ENCODE measurements at places on chromosomes 6 and 20.
A peak's percentile ranks its signal among the peaks of the same experiment; 100 is the strongest.

- no peak for DNase-seq
Observed at GRCh38 chr6:107977283-107977682, 19.3 kb upstream of the SEC63 start.

DNA sequence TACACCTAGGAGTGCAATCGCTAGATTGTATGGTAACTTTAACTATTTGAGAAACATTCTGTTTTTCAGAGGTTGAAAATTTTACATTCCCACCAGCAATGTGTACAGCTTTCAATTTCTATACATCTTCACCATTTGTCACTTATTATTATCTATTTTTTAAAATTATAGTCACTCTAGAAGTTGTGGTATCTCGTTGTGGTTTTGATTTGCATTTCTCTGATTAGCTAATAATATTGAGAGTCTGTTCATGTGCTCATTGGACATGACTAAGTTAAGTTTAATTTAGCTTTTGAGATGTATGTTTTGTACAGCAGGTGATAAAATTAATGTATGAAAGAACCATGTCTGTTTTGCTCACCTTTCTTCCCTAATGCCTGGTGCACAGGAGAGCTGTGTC is 34.8 kb upstream of the PLCB1 start:
- DNase-seq, result no peak

DNA sequence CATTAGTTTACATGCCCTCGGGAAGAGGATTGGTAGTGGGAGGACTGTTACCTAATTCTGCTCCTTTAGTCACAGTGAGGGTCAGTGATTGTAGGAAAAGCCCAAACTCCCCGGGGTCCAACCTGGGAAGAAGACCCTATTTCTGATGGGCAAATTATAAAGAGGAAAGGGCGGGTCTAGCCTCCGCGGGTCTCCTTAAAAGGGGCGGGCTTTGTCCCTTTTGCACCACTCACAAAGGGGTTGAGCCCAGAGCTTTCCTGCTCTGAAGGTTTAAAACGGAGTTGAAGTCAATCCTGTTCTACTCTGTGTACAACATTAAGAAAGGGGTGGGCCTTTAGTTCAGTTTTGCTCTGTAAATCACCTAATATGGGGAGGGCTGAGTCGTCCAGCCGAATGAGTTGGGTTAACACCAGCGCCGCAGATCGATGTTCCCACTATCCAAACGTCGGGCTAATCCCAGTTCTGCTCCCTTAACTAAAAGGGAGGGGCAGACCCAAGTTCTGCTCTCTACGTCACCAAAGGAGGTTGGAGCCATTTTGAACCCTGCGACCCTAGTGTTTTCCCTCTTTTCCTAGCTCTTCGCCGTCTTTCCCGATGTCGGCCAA is 920 bp upstream of the RNF5 start:
- peak; percentile 91 for DNase-seq

DNA sequence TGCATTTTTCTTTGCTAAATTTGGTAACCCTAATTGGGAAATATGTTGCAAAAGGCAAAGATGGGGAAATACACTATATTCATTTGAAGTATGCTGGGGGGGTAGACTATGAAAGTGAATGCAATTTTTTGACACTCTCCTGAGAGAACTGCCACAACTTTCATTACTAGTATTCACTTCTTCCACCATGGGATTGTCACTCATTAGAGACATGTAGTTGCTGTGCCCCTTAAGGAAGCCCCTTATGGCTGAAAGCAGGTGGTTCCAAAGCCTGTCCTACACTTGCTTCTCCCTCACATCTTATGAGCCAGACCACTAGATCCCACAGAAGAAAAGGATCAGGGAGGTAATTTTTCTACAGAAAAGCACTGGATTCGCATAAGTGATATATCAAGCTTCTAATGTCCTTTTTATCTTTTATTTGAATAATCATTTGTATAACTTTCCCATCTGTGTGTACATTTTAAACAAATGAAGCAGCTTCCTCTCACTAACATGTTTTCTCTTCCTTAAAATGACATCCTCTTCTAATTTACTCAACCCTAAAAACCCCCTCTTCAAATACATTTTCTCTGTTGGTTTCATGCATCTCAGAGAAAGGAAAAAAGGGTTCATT is 83.8 kb downstream of the GCLC start:
- no peak for DNase-seq

DNA sequence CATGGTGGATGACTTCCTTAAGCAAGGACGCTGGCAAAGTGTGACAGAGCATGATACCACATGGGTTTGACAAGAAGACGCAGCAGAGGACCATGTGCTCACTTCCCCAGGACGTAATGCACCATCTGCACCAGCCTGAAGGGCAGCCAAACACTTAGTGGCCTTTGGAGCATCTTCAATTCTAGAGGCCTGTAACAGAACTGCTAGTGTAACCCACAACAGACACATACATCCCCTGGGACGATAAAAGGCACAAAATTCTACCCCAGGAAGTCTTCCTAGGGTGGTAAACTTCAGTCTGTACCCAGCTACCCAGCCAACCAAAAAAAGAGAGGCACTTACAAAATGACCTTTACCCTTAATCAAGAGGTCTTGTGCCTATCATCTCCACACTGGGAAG is 9.2 kb upstream of the CPNE1 start:
- DNase-seq, result peak; percentile 52

- DNase-seq, result no peak
Observed at GRCh38 chr6:34970488-34970887, 81.4 kb downstream of the ANKS1A start.

DNA sequence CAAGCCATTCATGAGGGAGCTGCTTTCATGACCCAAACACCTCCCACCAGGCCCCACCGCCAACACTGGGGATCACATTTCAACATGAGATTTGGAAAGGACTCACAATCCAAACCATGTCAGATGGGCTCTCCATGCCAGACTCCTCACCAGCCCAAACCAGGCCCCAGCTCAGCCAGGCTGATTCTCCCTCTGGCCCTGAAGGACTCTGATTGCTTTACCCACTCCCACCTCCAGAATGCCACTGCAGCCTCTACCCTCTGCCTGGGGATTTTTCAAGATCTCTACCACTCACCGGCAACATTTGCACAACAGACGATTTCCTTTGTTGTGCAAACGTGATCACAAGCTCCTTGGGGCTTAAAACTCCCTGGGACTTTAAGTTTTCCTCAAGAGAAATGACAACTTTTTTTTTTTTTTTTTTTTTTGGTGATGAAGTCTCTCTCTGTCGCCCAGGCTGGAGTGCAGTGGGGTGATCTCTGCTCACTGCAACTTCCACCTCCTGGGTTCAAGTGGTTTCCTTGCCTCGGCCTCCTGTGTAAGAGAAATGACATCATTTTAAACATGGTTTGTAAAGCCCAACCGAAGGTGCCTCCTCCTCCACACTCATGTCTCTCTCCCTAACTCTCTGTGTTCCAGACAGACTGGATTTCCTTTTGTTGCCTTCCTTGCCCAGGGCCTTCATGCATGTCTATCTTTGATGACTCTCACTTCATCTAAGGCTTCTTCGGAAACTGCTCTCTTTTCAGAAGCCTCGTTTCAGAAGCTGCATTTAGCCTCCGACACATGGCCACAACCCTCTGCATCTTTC is 147.0 kb downstream of the CDH26 start:
- no peak for DNase-seq

DNA sequence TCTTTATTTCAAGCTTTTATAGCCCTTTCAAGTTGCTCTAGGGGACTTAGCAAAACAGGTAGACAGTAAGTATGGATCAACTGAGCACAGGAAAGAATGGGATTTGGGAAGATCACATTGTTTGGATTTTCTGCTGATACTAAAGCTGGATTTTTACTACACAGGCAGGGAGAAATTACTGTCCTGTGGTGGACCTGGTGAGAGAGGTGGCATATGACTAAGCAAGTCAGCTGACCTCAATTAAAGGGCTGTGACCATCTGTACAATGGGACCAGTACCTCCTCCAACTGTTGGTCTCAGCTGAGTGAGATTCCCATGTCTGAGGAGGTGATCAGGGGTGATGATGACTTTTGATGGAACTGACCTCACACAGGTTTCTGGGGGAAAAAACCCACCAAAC is 28.0 kb downstream of the RREB1 start:
- no peak for DNase-seq

- no peak for DNase-seq
Observed at GRCh38 chr6:32816746-32817204, at the start of gene HLA-DOB. HLA-DOB (minus strand) TSS chr6:32817002; CDS start chr6:32816951, 51 bp downstream.

DNA sequence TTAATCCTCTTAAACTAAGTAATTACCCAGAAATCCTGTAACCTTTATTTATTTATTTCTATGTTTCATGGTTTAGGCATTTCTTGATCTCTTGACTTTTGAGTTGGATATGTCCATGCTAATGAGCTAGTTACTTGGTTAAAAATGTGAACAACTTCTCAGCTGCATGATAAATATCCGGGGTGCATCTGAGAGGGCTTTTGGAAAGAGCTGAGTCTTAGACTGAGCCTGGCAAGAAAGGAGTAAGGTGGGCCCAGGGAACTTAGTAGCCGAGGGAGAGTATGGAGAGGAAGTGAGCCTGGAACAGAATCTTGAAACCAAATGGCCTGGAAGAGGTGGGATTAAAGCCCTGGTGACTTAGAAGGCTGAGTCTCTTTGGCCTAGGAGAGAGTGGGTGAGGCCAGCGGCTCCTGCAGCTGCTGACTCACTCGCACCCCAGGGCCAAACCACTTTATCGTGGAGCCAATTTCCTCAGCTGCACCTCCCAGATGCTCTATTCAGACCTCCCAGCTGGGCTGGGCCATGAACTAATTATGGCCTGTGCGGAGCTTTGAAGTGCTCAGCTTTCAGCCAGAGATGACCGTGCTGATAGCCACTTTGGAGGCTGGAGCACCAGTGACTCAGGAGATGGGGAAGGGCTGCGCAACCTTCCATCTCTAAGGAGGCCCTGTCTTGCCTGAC is 19.1 kb downstream of the TGM3 start:
- no peak for DNase-seq

DNA sequence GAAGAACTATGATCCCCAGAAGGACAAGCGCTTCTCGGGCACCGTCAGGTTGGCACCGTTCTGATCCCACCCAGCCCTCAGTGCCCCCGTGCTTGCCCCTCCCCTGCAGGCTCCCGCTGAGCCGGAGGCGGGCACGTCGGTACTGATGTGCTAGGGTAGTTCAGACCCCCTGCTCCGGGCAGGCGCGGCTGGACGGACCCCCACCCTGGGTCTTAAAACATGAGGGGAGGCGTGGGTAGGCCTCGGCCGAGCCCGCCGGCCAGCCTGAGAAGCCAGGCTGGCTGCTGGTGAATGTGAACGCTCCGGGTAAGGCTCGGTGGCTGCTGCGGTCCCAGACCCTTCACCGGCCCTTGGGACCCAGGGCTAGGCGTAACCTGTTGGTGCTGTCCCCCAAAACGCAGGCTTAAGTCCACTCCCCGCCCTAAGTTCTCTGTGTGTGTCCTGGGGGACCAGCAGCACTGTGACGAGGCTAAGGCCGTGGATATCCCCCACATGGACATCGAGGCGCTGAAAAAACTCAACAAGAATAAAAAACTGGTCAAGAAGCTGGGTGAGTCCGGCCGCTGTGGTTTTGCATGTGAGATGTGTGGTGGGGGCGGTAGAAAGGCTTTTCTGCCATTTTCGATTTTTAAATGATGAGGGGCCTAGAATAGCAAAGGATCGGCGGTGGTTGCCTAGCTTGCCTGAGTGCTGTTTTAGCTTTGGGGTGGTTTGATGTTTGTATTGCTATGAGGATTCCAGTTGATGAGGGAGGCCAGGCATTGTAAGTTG is 964 bp downstream of the RPL10A start:
- no peak for DNase-seq

DNA sequence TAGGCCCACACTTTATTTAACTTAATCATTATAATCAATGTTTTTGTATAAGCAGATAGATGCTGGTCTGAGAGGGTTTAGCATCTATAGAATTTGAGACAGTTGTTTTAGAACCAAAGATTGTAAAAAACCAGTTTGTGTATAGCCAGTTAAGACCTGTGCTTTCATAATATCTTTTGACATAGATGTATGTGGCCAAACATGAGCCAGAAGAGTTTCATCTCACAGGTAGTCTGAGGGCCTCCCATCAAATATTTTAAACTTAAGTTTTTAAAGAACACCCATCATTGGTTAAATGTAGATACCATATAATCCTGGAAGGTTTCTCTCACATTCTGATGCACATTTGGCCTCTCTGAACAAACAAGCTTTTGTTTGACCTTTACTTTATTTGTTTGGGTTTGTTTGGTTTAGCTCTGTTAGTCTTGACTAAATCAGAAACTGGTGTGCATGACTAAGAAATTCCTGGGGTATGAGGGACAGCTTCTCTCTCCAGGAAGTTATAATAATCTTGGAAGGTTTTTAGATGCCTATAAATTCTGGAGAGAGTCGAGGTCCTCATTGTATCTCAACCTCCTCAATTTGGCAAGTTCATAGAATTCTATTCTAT is 58.0 kb upstream of the TMEM200A start:
- no peak for DNase-seq

All from vagina (tissue), 2 donors.